ENCODE measurements at places on chromosomes 5 and 9.

- DNase-seq: no peak
These were observed 106.7 kb upstream of the SLC28A3 start for GRCh38 chr9:84447305-84447704.

- no peak for DNase-seq
These were observed 182.2 kb downstream of the AUH start for GRCh38 chr9:91179237-91180138.

DNA sequence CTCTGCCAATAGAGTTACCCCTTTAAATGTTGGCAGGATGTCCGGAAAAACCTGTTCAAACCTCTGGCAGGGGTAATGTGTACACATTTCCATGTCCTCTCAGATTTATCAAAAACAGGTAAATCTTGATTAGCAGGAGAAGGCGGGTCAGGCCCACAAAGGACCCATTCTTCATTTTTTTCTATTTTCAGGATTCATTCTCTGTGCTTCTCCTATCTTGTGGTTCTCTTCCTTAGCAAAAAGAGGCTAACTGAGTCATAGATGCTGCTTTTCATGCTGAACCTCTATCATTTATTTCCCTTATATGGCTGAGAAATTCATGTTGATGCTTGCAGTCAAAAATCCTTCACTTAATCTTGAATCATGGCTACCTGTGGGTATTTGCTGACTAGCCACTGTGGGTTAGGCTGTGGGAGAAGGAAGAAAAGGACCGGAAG lies 112.7 kb upstream of the IQGAP2 start:
- no peak for DNase-seq

GRCh38 chr5:65927503-65928321 lies 1.3 kb downstream of the ERBIN start:
- DNase-seq: no peak

GRCh38 chr5:172170251-172170701 lies 17.7 kb downstream of the STK10 start:
- no peak for DNase-seq

DNA sequence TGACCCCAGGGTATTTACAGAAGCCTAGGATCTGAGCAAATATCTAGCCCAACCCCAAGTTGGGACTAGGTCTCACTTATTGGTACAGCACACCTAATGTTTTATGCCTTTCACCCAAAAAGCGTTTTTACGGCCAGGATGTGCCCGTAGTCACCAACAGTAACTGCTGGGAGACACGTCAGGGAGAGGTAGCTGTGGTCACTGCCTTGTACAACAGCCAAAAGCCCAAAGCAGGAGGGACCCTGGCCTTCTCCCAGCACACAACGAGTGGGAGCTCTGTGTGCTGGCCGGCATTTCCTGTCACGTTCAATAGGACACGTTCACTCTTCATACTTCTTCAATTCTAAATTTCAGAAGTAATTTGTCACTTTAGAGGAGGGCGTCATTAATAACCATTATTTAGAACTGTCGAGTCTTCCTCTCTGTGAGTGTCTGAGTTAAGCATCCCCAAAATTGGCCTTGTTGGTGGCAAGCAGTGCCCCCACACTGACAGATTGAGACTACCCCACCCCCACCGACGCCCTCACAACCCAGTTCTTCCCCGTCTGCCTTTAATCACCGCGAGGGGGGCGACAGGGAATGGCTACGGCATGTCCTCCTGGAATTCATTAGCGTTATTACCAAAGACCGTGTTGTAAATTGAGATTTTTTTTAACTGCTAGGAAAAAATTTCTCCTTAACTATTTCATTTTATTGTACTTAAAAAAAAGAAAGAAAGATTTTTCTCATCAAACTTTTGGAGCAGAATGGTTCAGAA lies 80.7 kb downstream of the MVB12B start:
- DNase-seq: no peak

GRCh38 chr5:10632110-10632761 lies 68.4 kb downstream of the ANKRD33B start:
- no peak for DNase-seq

DNA sequence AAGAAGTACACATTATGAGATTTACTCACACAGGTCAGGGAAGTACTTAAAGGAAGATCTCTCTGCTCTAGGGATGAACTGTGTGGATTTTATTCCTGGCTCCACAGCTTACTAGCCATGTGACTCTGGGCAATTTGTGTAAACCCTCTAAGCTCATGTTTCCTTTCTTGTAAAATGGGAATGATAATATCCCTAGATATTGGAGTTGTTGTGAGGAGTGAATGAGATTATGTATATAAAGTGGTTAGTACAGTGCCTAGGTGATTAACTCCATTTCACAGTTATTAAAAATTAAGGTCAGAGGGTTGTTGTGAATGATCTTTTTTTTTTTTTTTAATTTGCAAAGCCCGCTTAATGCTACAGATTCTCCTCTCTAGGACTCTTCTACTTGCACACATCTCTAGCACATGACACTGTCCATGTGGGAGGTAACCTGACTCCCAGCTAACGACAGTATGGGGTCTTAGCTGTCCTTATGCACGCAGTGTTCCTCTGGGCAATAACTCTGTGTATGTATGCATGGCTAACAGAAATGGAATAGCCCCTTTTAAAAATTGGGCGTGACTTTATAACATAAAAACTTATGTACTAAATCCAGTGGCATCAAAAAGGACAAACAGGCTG lies 23.9 kb upstream of the MYOT start:
- no peak for DNase-seq

- no peak for DNase-seq
These were observed 430.1 kb upstream of the WWC1 start for GRCh38 chr5:167861129-167861927.

DNA sequence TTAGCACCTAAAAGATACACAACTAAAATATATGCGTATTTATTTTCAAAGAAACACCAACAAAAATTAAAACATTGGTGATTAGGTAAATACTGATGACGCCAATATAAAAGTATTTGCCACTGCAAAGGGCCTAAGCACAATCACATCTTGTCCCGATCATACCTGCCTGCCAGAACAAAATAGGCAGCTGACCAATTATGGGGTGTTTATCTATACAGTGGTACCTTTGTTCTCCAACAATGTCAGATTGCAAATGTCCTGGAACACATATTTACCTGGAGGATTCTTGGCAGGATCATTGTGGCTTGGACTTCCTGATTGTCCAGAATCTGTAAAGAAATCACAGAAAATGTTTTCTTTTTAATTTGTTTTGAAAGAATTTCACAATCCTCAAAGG lies 134.5 kb downstream of the NFIB start:
- no peak for DNase-seq

DNA sequence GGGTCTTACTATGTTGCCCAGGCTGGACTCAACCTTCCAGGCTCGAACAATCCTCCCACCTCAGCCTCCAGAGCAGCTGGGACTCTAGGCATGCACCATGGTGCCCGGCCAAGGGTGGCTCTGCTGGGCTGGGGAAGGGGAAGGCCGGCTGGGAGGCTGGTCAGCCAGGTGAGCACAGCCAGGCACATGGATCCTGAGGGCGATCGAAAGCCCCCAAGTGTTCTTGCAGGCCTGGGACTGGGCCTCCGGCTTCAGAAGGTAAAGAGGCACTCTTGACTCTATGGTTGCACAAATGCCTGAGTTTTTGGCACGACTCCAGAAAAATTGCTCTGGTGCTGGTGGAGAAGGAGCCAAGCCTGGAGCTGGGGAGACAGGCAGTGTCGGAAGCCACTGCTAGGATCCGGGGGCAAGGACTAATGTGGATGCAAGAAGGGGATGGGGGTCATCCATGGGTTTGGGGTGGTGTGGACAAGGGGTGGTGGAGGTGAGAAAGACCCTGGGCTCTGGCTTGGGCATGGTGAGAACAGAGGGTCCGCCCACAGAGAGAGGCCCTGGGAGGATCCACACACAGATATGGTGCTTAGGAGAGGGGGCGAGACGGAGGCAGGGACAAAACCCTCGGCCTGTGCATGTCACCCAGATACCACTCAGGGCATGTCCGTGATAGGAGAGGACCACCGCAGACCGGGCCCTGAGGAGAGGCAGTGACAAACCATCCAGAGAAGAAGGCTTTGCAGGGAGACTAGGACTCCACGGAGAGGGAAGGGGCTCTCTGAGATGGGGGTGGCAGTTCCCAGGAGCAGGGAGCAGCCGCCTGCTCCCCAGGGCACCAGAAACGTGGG lies 51.1 kb upstream of the COL5A1 start:
- DNase-seq: no peak

GRCh38 chr9:95075700-95076099 lies 241.8 kb downstream of the FANCC start:
- no peak for DNase-seq

DNA sequence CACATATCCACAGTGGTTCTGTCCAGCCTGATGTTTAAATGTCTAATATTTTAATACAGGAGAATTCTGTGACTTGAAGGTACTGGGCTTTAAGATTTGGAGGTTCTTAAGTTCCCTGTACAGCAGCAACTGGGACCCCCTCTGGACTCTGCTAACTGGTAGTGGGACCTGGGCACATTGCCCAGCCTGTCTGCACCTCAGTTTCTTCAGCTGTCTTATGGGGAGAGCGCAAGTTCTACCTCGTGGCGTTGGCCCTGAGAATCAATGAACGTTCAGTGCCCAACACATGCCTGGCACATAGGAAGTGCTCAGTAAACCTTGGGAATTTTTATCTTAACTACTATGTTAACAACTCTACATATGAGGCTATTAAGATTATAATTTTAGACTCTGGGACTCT lies 1.4 kb downstream of the SLC2A6 start:
- no peak for DNase-seq

GRCh38 chr5:89036166-89036565 lies 153.2 kb upstream of the MEF2C start:
- DNase-seq: no peak

DNA sequence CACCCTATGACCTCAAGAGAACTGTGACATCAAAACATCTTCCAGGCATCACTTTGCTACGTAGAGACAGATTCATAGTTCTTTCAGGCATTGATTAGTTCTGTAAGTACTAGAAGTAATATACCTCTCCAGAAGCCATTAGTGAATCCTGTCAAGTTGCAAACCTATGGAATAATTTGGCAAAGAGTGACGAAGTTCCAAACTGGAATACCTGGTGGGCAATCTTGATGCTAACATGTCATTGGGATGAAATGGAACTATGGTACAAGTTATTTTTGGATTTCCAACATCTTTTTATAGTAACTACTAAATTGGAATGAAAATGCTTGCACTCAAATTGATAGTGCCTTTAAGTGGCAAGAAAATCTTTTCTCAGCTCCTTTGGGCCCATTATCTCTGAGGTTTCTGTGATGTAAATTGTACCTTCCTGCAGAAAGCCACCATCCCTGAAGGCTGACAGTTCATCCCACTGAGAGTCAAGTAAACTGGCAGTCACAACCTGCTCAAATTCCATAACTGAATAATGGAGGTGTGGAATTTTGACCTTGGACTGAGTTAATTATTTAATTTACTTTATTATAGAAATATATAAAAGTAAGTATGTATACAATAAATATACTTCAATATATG lies 435.5 kb downstream of the DTWD2 start:
- DNase-seq: no peak

DNA sequence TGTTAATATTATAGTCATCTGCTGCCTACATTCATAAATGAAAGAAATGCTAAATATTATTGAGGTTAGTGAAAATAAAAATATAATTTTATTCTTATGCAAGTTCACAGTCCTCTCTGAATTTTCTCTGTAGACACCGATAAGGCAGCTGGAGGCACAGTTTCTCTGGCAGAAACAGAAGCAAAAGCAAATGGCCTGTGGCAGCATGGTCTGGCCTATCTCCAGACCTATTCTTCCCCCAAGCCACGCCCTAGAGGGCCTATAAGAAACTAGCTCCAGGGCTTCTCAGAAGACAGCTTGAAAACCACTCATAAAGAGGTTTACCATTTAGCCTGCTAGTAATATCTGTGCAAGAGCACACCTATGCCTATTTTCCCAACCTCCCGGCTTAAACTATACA lies 28.4 kb downstream of the MRPS27 start:
- no peak for DNase-seq

DNA sequence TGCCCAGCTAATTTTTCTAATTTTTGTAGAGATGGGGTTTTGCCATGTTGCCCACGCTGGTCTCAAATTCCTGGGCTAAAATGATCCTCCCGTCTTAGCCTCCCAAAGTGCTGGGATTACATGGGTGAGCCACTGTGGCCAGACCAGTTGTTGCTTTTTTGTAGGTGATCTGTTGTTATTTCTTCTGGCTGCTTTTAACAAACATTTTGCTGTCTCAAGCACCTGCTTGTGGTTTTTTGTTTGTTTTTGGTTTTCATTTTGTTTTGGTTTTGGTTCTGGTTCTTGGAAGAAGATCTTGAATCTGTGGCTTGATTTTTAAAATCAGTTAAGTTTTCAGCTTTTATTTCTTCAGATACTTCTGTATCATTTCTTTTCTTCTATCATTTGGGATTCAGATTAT lies 21.1 kb downstream of the ERCC6L2 start:
- DNase-seq: no peak

DNA sequence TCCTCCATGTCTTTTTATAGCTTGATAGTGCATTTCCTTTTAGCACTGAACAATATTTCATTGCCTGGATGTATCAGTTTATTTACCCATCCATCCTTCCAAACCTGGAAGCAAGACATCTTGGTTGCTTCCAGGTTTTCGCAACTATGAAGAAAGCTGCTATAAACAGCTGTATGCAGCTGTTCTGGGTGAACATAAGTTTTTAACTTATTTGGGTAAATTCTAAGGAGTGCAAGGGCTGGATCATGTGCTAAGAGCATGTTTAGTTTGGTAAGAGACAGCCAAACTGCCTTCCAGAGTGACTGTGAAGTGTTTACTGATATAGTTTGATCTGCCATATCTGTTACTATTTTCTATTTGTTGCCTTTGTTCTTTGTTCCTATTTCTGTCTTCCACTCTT lies 58.5 kb downstream of the CSF2 start:
- DNase-seq: no peak

DNA sequence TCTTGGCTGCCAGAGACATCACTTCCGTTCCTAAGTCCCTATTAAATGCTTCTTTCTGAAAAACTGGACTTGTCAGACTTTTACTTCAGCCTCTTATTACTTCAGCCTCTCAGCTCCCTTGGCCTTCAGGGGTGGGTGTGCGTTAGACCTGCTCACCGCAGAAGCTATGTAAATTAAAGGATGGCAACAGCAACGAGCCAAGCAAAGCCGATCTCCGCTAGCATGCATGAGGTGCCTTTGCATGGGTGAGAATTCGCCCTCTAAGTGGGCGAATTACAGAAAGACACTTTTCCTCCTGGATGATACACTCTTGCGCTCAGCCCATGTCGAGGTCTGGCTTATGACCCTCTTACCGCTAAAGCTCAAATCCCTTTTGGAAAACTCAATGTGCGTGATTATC lies 10.9 kb upstream of the IL3 start:
- no peak for DNase-seq
